ENCODE measurements at places on chromosomes 11 and 22.

GRCh38 chr22:37175414-37176281 is 12.4 kb downstream of the C1QTNF6 start:
- DNase-seq, result no peak

DNA sequence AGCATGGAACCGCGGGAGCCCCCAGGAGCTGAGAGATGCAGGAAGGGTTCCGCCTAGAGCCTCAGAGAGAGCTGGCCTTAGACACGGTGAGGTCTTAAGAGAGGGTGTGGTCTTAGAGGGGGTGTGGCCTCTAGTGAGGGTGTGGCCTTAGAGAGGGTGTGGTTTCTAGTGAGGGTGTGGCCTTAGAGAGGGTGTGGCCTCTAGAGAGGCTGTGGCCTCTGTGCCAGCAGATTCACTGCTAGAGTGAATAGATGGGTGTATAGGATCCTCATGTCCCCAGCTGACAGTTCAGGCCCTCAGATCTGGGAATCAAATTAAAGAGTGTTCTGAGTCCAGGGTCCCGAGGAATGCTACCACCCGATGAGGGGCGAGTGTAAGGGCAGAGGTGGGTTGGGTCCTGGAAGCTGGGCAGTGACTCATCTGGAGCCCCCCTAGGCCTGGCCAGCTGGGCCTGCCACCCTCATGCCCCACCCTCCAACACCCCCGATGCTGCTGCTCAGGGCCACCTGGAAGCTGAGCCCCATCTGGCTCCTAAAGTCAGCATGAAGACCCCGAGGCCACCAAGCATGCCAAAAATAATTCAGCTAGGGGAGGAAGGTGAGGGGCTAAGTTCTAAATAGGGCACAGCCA is 49.5 kb downstream of the IGF2 start:
- no peak for DNase-seq

DNA sequence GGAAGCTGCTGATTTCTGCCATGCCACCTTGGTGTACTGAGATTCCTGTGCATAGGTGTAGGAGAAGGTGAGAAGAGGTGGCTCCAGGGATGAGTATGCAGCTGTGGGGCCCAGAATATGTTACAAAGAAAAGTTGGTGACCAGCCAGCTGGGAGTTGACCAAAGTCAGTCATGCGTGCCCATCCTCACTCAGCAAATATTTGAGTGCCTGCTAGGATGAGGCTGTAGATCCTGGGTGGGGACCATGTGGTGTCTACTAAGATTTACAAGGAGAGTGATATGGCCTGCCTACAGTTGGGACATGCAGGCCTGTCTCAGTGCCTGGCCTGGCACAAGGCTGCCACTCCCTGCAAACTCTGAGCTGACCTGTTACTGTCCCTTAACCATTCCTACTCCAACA is 19.4 kb downstream of the RNF185 start:
- DNase-seq, result no peak

DNA sequence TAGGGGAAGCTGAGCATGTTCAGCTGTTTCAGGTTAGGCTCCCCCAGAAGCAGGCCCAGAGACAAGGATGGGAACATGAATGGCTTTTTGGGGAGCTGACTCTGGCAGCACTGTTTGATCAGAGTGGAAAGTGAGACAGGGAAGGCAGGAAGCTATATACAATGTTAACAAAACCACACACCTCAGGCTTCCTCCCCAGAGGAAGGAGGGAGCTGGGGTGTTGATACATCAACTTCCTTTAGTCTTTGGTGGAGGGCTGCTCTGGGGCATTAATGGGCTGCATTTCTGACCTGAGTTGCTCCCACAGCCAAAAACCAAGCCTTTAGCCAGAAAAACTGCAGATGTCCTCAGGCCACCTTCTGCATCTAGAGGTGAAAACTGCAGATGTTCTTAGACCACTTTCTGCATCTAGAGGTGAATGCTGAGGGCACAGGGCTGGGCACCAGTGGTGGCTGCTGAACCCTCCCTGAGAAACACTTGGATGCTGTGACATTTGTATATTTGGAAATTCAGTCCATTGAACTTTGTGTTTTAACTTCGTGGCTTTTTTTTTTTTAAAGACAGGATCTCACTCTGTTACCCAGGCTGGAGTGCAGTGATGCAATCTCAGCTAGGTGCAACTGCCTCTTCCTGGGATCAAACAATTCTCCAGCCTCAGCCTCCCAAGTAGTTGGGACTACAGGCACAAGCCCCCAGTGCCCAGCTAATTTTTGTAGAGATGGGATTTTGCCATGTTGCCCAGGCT is 49.9 kb downstream of the KIAA1671 start:
- no peak for DNase-seq

- DNase-seq, result no peak
These were observed 29.4 kb downstream of the CALCA start for GRCh38 chr11:14942745-14943144.

GRCh38 chr22:43273902-43274484 is 69.2 kb downstream of the SCUBE1 start:
- no peak for DNase-seq

GRCh38 chr11:105023003-105023402 is at the start of gene CASP5:
CASP5 (minus strand) TSS chr11:105023168; CDS start chr11:105023136, 32 bp downstream.
- DNase-seq, result no peak

DNA sequence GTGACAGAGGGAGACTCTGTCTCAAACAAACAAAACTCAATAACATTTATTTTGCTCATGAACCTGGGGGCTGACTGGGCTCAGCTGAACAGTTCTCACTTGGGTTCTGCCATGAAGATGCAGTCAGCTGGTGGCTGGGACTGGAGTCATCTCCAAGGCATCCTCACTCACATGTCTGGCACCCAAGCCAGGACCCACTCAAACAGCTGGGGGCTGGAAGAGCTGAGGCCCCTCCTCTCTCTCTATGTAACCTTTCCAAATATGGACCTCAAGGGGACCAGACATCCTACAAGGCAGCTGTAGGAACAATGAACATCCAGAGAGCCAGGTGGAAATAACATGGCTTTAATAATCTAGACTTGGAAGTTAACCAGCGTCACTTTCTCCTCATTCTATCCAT is 16.8 kb downstream of the HSPA8 start:
- DNase-seq, result no peak

DNA sequence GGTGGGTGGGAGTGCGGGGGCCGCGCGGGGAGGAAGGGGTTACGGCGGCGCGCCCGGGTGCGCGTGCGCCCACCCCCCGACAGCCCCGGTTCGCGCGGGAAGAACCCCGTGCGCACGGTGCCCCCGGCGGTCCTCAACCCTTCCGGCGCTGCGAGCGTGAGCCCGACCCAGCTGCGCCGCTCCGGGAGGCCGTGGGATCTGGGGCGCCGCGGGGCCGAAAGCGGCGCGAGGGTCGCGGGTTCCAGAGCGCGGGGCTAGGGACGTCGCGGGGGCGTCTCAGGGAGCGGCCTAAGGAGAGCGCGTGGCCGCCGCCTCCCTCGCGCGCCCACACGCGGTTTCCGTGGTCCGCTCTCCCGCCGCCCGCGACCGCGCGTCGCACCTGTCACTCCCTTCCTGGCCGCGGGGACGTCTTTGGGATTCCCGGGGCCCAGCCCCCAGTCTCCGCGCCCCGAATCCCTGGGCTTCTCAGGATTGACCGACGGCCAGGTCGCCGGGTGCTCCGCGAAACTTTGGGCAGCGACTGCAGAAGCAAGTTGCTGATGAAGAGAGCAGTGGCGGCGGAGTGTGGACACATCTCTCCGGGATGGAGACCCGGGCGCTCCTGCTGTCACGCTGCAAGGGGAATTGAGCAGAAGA is 582 bp downstream of the SREBF2 start:
- no peak for DNase-seq

DNA sequence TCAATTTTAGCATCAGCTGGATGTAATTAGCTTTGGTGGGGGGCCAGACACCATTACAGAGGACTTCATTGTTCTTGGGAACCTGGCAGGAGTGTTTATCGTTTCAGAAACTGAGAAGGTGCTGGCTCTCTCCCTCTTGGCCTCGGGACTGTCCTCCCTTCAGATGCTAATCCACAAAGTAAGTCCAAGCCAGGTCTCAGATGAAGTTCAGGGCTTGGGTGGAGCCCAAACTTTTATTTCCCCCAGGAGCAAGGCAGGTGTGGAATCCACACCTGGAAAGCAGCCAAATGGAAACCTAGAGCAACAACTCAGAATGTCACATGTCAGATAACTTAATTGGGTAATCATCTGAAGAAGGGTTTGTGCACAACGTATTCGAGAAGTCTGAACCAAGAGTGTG is 119.2 kb downstream of the ME3 start:
- no peak for DNase-seq

- no peak for DNase-seq
These were observed 555.4 kb downstream of the NTM start for GRCh38 chr11:131925829-131926228.

- peak; percentile 6 for DNase-seq
These were observed 1.1 kb upstream of the FBXO7 start for GRCh38 chr22:32473388-32473952.

DNA sequence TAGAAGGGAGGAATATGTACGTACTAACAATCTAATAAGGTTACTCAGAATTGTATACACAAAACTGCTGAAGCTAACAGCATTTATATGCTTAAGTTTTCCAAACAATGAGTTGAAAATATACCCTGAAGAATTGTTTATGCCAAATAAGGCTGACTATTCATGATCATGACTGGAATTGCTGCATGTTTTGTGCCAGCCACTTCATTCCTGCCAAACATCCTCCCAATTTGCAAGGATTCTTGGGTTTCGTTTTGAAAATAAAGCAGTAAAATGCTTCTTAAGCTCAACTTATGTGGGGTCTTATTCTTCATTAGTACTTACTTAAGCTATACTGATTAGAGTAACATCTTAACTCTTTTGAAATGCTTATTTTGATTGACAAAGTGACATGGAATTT is 149.0 kb downstream of the SPON1 start:
- no peak for DNase-seq

- DNase-seq, result no peak
These were observed 24.3 kb upstream of the PPFIA1 start for GRCh38 chr11:70246196-70246595.

- DNase-seq, result no peak
These were observed 118.3 kb upstream of the RCN1 start for GRCh38 chr11:31972623-31973022.

- DNase-seq, result no peak
These were observed 15.6 kb downstream of the SDHAF2 start for GRCh38 chr11:61445516-61445915.

- DNase-seq, result no peak
These were observed 42.0 kb downstream of the SERPINH1 start for GRCh38 chr11:75603791-75604736.

GRCh38 chr22:46862418-46863324 is 100.2 kb downstream of the TBC1D22A start:
- no peak for DNase-seq

DNA sequence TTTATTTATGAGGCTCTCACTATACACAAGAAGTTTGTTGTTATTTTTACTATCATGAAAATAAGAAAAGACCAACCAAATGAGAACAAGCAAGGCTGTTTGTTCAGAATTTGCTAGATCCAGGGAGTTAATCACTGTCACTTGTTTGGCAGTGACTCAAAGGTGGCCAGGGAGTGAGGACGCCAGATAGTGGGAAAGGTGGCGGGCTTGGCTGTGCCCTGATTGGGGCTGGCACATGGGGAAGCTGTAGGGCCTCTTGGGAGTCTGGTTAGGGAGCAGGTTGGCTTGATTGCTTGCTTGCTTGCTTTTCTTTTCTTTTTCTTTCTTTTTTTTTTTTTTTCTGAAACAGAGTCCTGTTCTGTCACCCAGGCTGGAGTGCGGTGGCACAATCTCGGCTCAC is 53.1 kb upstream of the SLC22A12 start:
- DNase-seq, result no peak

DNA sequence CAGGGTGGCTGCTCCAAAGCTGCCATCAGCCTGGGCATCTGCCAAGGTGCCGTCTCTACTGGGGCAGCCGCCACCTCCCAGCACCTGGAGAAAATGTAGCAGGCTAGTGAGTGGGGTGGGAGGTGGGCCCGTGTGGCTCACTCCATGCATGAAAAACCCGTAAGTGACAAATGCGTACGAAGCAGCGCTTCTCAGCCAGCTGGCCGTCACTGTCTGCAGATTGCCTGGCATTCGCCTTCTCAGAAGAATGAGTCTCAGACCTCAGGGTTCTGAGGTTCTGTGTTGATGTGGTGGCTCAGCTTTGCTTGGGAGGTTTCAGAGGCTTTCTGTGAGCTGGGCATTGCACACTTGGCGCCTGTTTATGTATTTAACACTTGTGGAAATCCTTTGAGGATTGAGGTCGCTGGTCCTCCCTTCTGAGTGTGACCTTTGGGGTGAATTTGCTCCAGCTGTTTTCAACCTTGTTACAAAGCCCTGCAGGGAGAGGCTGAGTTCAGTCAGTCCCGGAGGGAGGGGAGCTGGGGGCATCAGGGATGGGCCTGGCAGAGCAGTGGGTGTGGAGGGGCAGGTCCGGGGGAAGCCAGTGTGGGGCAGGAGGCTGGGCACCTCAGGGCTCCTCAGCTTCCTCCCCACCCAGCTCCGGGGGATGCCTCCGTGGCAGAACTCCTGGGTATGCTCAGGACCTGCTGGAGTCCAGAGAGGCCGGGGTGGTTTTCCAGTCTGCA is 977.0 kb downstream of the TBC1D22A start:
- DNase-seq, result no peak

DNA sequence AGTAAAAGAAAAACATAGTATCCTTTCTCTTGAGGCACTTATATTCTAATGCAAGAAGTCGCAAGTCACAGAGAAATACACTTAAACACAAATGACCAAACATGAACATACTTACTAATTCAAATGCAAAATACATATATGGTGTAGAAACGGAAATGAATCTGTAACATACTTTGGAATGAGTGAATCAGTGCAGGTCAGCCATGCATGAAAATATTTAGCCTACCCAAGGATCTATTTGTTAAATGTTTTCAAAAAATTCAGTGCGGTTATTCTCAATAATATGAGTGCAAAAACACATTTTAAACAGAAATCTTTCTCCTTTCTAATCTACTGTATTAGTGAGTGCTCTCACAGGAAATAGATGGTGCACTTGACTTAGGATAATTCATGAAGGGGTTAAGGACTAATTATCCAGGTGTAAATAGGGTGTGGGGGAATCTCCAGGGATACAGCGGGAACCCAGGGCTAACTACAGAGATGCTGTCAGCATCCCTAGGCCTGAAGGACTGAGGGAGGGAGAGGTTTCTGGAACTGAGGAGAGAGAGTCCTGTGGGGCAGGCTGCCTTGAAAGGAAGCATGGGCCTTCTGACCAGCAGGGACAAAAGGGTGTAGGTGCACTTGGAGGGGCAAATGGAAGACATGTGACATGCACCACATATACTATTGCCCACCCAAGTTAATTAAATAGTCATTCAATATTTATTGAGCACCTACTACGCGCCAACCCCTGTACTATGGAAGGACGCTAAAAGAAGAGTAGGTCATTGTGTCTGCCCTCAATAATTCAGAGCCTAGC is 139.2 kb downstream of the MAML2 start:
- DNase-seq, result no peak

DNA sequence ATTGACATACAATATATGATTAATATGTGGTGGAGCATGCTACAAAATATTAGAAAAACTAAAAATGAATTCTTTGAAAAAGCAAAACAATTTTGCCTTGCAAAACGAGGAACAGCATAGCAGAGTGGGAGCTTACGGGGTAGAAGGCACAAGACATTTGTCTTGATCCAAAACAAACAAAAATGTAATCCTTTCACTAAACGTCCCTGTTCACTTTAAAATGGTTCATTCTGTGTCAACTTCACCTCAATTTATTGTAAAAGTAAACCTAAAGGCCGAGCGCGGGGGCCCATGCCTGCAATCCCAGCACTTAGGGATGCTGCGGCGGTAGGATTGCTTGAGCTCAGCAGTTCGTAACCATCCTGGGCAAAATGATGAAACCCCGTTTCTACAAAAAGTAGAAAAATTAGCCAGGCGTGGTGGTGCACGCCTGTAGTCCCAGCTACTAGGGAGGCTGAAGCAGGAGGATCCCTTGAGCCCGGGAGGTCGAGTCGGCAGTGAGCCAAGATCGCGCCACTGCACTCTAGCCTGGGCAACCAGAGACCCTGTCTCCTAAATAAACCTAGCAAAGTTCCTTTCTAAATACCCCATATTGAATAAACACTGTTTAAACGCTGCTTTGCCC is 2.0 kb downstream of the PRDM10 start:
- no peak for DNase-seq

Measured in stimulated activated CD8-positive, alpha-beta memory T cell treated with anti-CD3 and anti-CD28 coated beads, Interleukin-12 subunit alpha, Interleukin-12 subunit beta, amount 100 ng/mL, for 1 hour (primary cell).